H54 (cell line): ENCODE measurements at places on chromosomes 6 and 20.

DNA sequence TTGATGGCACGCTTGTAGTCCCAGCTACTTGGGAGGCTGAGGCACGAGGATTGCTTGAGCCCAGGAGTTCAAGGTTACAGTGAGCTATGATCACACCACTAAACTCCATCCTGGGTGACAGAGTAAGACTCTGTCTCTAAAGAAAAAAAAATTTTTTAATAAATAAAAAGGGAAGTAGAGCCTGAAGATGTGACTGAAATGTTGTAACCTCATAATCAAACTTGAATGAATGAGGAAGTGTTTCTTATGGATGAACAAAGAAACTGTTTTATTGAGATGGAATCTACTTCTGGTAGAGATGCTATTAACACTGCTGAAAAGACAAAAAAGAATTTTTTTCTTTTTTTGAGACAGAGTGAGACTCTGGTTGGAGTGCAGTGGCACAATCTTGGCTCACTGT is 6.7 kb downstream of the MAK start:
- DNase-seq, result no peak

DNA sequence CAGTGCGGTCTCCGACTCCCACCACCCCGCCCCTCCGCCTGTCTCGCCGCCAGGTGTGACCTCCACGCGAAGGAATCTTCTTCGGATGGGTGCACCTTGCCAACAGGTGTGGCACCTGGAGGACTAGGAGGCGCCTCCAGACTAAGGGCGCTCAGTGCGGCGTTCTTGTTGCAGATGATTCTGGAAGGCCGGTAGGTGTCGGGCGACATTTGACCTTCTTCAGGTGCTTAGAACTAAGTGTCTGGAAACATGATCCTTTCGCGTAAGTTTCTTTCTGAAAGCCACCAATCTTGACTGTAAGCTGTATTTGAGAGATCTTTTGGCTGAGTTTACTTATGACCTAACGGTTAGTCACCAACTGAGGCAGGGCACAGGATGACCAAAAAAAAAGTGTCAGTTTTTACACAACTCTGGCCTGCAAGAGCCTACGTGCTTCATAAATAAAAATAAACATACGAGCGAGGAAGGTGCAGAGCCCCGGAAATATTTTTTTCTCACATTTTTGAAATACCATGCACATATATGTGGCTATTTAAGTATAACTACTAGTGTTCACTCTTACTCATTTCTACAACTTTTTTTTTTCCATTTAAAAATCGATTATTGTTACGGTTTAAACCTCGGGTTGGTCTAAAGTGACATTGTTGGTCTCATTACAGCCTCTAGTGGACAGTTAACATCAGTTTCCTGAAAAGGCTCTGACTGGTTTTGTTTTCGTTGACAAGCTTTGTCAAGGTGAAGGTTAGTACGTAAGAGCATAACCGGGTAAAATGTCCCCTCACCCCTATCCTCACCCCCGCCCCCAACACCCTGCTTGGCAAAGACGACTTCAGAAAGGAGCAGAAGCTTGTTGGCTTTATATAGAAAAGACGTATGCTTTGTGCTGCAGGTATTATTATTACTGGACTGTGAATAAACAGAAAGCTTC is 1.6 kb upstream of the ATXN1 start:
- peak; percentile 62 for DNase-seq

GRCh38 chr6:29747688-29748250 is 24.5 kb downstream of the HLA-F start:
- DNase-seq, result no peak

DNA sequence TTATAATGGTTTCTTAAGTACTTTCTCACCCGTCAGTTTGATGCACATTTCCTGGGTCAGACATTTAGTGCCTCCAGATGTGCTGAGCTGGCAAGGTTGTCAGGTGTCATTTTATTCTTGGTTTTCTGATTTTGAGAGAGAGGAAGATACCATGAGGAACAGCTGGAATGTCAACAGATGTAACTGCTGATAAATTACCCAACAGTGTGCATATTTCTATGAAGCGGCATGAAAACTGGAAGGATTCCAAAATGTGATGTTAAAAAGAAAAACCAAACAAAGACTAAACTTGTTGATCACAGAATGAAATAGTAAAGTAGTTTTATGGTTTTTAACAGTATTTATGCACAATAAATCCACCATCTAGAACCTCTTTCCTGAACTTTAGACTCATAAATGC is 447.3 kb downstream of the HDGFL1 start:
- no peak for DNase-seq

DNA sequence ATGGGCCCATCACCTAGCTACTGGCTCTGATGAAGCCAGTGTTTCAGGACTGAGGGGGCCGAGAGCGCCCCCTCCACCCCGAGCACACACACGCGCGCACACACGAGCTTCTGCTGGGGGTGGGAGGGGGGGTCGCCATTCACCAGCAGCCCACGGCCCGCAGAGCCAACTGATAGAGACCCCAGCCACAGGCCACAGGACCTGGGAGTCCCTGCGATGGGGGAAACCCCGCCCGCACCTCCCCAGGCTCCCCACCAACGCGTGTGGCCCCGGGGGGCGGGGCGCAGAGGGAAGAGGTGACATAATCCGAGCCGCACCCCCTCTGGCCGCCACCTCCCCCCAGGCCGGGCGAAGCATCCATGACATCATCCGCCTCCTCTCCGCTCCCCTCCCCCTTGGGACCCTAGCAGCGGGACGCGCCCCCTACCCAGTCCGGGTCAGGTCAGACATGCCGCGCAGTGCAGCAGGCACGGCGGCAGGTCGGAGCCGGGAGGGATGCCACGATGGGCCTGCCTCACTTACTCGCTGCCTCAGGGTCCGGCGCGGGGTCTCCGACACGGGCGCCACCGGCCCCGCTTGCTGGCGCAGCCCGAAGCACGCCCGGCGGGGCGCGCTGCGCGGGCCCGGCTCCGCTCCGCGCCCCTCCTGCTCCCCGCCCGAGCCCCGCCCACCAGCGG is at the start of gene LZTS3:
Gene LZTS3 (minus strand): TSS at position 617 of the 677 bp plus-strand sequence. CDS start 6,386 bp downstream, outside the sequence.
- peak; percentile 94 for DNase-seq

GRCh38 chr6:131443514-131443913 is 129.5 kb upstream of the ARG1 start:
- no peak for DNase-seq

GRCh38 chr20:10219993-10220750 is 1.5 kb downstream of the SNAP25 start:
- no peak for DNase-seq

GRCh38 chr6:50463931-50464330 is 249.4 kb upstream of the TFAP2D start:
- DNase-seq, result no peak

DNA sequence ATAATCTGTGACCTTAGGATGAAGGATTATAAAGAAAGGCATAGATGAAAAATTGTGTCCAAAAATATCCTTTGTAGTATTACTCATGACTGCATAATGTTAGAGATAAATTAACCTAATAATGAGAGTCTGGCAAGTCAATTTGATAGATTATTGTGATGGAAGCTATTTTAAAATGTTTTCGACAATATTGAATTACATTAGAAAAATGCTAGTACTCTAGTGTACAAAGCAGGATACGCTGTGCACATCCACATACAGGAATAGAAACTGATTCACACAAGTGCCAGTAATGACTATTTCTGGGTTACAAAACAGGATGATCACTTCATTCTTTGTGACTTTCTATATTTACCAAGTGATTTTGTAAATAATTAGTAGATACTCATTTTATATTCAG is 3.3 kb downstream of the SLC17A2 start:
- DNase-seq, result no peak

- no peak for DNase-seq
Measured at GRCh38 chr6:67790569-67790968, 844.5 kb upstream of the ADGRB3 start.

DNA sequence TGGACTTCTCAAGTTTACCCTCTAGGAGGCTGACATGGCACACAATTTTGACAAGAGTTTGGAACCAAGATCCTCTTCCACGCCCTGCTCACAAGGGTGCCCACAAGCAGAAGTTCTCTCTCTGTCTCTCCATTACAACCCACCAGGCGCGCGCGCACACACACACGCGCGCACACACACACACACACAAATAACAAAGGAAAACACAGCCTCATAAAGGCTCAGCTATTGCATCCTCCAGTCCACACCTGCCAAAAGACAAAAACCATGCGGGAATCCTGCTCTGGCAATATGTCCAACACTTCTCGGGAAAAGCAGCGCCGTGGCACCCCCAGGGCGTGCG is 870 bp downstream of the PAK5 start:
- no peak for DNase-seq

DNA sequence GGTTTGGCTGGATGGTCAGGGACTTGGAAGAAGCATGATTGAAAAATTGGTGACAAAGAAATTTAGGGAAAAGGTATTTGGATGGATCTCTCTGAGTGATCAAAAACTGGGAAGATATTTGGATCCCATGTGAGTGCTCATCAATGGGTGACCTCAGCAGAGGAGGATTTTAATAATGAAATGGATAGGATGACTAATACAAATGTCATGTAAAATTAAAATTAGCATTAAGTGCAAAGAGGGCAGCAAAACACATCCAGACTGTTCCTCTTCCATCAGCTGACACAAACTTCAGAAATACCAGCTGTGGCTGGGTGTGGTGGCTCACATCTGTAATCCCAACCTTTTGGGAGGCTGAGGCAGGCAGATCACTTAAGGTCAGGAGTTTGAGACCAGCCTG is 151.7 kb downstream of the THBS2 start:
- no peak for DNase-seq

- no peak for DNase-seq
Measured at GRCh38 chr6:135318738-135319469, 137.8 kb downstream of the MYB start.

DNA sequence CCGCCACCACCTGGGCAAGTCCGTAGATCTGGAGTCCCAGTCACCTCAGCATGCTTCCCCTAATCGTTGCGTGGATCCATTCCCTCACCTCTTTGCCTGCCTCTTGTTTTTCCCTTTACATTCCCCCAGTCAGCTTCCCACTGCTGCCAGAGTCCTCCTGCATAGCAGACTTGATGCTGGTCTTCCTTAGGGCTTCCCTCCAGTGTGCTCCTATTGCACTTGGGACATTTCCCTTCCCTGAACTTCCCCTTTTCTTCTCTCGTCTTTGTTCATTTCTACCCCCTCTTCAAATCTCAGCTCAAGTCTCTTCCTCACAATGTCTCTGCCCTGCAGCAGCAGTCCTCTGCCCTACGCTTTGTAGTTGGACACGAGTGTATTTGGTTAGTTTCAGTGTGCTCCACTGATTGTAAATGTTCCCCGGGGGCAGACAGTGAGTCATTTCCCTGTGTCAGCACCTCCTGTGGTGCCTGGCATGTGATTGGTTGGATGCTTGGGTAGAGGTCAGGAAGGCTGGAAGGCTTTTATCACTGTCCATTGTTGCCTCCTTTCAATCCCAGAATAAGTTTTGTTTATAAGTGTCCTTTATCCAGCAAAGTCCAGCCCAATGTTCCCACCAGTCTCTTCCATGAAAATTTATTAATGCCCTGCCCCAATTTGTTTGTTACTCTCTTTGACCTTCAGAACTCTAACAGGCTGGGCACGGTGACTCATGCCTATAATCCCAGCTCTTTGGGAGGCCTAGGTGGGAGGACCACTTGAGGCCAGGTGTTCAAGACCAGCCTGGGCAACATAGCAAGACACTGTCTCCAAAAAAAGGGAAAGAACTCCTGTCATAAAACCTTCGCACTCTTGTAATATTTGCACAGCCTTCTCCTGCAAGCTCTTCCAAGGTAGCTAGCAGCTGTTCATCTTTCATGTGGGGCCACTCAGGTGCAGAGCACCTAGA is 38.3 kb downstream of the FAM120B start:
- DNase-seq, result peak; percentile 35

DNA sequence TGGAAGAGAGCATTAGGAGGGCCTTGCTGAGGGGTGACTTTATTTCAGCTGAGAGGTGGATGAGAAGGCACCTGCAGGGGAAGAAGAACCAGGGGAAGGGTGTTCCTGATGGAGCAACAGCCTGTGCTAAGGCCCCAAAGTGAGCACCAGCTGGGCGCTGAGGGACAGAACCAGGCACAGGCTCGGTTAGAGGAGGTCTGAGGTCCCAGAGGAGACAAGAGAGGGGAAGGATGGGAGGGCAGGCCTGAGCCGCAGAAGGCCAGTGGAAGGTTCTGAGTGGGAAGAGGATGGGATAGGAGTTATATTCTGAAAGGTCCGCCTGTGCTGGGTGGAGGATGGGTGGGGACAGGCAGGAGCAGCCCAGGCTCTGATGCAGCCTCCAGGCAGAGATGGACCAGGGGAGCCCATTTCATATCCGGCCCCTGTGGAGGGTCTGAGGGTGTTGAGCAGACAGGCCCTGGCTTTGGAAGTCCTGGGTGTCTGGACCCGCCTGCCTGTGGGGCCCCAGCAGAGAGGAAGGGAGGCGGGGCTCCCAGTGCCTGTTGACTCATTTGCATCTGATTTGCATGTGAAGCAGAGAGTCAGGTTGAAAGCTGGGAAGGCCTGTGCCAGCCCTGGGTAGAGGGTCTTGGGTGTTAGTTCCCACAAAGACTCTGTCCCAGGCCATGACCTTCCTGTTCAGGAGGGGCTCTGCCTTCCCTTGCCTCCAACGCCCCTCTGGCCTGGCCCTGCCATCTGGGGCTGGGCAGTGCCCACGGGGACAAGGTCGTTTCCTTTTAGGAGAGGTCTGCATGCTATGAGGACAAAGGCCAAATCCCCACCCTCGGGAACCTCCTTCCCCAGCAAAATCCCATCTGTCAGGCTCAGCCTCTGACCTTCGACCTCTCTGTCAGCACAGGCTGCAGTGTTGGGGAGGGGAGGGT is 10.6 kb upstream of the FAM110A start:
- no peak for DNase-seq

DNA sequence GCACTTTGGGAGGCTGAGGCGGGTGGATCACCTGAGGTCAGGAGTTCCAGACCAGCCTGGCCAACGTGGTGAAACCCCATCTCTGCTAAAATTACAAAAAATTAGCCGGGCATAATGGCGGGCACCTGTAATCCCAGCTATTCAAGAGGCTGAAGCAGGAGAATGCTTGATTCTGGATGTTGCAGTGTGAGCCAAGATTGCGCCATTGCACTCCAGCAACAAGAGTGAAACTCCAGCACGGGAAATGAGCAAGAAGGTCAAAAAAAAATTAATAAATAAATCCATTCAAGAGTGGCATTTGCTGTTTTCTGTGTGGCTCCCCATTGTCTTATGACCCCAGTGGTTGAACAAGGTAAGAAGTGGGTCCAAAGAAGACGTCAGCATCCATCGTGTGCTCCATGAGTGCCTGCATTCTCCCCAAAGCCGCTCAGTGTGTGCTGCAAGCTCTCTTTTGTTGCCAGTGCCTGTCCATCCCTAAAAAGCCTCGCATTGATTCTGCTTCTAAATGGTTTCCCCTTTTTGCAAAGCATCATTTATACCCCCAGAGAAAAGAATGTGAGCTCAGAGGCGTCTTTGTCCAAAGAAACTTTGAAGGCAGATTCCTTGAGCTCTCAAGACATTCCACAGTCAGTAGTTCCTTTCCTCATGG is 38.8 kb upstream of the MAP3K4 start:
- no peak for DNase-seq
